ENCODE measurements at places on chromosomes 13 and 19.

DNA sequence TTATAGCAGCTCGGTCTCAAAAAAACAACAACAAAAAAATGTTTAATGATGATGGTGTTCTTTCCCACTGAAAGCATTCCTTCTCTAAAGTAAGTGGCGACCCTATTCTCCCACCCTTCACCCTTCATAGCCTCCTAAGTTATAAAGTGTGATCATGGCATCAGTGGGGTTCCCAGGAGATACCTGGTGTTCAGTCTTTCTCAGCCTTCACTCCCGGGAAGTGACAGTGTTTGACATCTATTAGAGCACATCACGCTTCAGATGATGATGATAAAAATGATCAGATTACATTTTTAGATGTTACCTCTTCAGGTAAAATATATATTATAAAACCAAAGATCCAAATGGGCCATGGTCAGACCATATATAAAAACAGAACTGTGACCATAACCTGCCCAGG is 51.0 kb downstream of the TGDS start:
- no peak for DNase-seq

DNA sequence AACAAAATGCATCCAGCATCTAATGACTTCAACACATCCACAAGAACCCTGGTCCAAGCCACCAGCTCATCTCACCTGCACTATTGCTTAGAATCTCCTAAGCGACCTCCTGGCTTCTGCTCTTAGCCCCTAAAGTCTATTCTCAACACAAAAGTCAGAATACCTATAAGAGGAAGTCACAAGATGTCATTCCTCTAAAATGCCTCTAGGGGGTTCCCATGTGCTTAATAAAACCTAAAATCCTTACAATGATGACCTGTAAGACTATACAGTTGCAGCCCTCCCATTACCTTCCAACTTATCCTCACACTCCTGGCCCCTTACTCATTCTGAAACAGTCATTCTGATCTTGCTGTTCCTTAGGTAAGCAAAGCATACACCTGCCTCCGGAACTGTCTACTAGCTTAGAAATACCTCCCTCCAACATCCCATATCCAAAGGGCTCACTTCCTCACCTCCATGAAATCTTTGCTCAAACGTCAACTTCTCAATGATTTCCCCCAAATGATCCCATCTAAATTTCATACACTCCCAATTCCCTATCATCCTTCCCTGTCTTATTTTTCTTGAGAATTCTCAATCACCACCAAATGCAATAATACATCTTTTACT is 10.0 kb downstream of the ATP7B start:
- DNase-seq: no peak

GRCh38 chr19:33167438-33167837 is 26.7 kb upstream of the LRP3 start:
- DNase-seq: no peak

DNA sequence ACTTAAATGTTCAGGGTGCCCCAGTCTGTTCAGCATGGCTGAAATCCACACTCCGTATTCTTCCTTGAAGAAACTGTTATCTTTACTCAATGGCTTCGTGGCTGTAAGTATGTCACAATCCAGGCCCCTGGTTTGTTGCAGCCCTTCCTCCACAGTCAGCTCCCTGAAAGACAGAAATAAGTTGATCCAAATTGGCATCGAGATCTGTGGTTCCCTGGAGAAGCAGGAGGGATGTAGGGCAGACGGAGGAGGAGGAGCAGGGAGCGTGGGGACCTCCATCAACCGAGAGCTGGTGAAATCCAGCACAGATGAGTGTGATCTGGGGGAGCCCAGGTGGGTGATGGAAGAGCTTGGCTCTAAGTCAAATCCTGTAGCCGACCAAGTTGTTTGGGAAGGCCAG is 304 bp downstream of the TSPAN16 start:
- no peak for DNase-seq

DNA sequence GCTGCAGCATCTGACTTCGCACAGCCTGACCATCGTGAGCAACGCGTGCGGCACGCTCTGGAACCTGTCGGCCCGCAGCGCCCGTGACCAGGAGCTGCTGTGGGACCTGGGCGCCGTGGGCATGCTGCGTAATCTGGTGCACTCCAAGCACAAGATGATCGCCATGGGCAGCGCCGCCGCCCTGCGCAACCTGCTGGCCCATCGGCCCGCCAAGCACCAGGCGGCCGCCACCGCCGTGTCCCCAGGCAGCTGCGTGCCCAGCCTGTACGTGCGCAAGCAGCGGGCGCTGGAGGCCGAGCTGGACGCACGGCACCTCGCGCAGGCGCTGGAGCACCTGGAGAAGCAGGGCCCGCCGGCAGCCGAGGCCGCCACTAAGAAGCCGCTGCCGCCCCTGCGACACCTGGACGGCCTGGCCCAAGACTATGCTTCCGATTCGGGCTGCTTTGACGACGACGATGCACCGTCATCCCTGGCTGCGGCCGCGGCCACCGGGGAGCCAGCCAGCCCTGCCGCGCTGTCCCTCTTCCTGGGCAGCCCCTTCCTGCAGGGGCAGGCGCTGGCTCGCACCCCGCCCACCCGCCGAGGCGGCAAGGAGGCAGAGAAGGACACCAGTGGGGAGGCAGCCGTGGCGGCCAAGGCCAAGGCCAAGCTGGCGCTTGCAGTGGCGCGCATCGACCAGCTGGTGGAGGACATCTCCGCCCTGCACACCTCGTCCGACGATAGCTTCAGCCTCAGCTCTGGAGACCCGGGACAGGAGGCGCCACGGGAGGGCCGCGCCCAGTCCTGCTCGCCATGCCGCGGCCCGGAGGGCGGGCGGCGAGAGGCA is 13.6 kb downstream of the C19orf25 start:
- DNase-seq: no peak

- no peak for DNase-seq
These were observed 327.6 kb upstream of the PCDH9 start for GRCh38 chr13:67557642-67558241.

DNA sequence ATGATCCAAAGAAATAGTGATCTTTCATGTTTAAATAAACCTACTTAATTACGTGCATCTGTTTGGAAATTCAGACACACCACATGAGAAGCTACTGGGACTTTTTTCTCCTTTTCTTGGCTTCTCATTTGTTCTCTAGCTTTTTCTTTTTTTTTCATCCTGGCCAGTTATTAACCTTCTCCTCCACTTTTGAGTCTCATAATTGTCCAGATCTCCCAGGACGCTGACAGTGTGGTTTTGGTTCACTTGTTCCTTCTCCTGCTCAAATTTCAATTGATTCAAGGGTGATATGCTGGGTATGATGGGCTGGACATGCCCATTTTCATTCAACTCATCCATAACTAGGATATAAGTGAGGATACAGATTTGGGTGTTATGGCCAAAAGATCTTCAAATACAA is 152.3 kb downstream of the TM9SF2 start:
- DNase-seq: no peak

DNA sequence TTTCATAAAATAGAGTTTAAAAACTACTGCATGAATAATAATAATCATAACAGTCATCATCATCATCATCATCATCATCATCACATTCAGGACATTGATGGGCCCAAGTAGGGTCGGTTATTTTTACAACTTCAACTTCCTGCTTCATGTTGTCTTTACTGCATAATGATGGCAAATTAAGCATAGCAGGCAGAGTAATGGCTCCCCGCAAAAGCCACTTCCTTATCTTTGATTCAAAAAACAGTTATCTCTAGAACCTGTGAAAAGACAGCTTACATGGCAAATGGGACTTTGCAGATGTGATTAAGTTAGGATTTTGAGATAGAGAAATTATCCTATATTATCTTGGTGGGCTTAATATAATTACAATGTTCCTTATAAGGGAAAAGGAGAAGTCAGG is 792.9 kb downstream of the LIG4 start:
- no peak for DNase-seq

- no peak for DNase-seq
These were observed 7.1 kb upstream of the PEAK3 start for GRCh38 chr19:2288818-2289713.

DNA sequence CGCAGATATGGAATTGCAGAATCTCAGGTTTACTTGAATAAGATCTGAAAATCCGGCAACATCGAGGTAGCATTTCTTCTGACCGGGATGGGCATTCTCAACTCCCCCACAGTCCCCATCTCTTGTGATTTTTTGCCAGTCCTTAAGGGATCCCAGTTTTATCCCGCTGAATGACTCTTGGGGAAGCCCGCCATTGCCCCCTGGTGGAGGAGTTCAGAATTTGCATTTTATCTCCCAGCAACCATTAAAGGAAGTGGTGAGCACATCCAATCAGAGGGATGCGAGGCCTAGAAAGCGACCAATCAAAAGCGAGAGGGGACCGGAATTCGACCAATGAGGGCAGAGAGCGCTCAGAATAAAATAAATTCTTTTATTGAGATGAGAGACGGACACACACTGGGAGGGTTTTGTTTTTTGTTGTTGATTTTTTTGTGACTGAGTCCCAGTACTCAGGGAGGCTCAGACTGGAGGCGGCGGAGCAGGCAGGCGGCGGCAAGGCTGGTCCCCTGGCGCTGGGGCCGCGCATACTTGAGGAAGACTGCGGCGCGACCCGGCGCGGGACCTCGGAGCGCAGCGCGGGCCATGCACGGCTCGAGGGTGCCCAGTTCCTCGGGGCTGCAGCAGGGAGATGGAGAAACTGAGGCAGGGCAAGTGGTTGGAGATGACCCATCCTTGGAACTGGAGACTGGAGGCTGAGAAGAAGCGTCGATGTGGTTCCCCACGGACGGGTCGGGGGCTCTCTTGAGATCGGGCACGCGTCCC is 3.9 kb upstream of the TTC9B start:
- DNase-seq: peak; percentile 71

GRCh38 chr13:81927347-81927746 is 1586.4 kb upstream of the SPRY2 start:
- DNase-seq: no peak

DNA sequence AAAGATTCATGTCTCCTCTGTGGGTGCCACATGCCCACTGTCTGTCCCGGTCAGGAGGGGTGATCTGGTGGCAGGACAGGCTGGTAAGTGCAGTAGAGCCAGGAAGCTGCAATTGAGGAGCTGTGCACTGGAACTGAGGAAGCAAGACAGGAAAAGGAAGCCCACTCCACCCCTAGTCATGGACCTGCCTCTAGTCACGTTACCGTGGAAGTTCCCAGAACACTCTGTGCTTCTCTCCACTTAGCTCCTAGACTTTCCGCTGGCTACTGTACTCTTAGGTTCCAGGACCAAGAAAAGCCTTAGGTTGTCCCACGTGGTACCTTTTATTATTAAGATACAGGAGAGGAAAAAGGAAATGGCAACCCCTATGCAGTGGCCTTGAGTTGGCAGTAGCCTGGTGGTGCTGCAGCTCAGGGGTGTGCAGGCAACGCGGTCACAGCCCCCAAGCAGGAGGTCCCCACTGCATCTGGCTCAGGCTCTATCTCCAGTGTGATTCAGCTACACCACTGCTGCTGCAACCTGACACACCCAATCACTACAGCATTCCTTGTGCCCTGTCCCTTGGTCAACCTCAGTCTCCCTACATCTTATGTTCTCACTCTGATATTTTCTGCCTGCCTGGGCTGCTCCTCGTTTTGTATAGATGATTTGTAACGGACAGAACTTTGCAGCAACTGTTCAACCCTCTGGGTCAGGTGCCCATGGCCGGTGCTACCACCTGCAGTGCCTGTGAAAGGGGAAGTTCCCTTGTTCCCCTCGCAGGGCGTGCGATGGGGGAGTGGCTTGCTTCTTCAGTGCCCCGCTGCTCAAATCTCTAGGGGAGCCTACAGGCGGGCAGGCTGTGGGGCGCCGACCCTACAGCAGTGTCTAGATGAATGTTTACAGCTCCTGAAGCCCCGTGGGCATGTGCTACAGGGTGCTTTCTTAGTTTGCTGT is 24.4 kb upstream of the GPR12 start:
- DNase-seq: no peak

- no peak for DNase-seq
These were observed 50.0 kb upstream of the CALM3 start for GRCh38 chr19:46551164-46551563.

DNA sequence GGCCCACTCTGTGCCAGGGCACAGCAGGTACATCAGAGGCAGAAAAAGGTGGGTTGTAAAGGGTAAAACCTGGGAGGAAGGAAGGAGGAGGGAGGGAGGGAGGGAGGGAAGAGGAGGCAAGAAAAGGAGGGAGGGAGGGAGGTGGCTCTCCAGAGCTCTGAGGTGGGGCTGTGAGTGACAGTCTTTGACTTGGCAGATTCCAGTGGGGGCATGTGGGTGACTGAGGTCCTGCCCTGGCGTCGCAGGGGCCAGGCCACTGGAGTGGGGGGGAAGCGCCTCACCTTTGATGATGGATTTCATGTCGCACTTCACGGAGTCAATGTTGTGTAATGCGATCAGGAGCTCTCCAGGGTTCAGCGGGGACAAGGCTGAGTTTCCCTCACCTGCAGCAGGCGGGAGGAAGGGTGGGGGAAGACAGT is 6.0 kb upstream of the RSPH6A start:
- no peak for DNase-seq

DNA sequence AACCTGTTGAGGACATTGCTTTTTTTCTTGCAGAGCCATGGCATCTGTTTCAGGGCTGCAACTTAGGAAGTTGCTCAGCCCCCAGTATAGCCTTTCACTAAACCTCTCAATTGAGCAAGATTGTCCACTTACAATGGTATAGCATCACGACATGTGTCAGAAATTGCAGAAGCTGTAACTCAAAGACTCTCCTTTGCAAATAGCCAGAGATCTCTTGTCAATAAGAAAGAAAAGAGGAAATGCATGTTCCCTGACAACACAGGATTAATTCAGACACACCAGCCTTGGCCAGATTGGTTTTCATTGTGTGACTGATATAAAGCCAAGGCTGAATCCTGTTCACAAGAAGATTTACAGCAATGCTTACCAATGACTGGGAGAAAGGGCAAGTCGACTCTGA is 38.7 kb upstream of the CYSLTR2 start:
- no peak for DNase-seq

GRCh38 chr19:1125601-1126467 is 22.0 kb downstream of the GPX4 start:
- DNase-seq: no peak

- no peak for DNase-seq
These were observed 1075.2 kb downstream of the PCDH9 start for GRCh38 chr13:66154976-66155375.

DNA sequence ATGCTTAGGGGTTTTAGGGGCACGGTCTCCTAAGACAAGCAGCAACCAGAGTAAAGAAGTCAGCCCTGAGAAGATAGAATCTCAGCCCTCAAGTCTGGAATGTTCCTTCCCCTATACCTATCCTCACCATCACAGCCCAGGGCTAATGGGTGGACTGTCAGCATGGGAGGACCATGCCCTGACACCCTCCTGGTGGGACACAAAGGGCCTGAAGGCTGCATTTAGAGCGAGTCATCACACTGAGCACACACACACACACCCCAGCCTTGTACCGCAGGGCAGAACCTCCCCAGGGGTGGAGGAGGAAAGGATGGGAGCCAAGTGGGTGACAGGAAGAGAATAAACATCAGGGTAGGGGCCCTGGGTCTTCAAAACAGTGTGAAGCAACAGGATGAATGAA is 174.8 kb upstream of the SERP2 start:
- no peak for DNase-seq

DNA sequence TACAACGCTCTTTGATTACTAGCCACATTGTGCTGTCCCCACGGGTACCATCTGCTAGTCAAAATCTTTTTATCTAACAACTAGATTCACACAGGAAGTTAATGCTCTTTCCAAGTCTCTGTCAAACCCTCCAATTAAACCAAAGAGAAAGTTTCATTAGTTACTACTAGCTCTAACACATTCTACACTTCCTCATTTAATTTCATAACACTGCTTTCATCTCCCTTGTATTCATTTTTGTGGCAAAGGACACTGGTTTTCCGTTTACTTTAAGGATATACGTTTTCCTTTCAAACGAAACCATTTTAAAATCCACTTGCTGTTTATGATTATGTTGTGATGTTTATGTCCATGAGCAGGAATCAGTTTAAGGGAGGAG is 5.3 kb downstream of the DYRK1B start:
- no peak for DNase-seq

Data from type B pancreatic cell (in vitro differentiated cells).